Dorsolateral prefrontal cortex (tissue), 122 donors: ENCODE measurements at places on chromosomes 1 and 21.

- DNase-seq: no peak
Measured at GRCh38 chr1:42381280-42381673, 685 bp downstream of the RIMKLA start.

- no peak for DNase-seq
Measured at GRCh38 chr1:58585581-58586151, 8.6 kb upstream of the TACSTD2 start.

DNA sequence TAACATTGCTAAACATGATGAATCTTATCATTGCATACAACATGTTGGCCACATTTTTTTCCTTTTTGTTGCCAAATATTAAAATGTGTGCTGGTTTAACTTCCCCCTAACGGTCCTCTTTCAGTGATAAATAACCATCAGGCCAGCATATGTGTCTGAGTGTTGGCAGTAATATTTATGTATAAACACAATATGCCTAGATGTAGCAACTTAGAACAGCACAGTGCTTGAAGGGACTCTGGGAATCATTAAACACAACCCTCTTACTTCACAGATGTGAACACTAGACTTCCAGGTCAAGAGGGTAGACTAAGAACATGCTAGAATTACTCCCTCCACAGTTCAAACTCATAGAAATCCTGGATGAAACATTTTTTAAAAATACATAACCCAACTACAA lies 581.8 kb downstream of the PLPP3 start:
- DNase-seq: no peak

- DNase-seq: no peak
Measured at GRCh38 chr1:221683681-221684080, 58.2 kb downstream of the DUSP10 start.

DNA sequence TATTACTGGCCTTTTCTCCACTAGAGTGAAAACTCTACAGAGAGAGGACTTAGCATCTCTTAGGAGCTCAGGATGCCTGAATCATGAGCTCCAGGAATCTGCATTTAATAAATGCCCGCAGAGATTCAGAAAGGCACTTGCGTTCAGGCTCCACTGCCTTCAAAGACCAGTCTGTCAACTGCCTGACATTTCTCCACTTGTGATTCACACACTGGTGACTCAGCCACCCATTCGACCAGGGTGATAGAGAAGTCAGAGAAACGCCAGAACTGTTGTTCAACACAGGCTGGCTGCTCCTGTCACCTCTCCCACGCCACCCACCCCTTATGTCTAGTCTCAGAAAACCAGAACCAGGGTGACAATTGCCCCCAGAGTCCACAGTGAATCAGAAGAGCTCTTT lies 26.9 kb upstream of the LBR start:
- DNase-seq: no peak

DNA sequence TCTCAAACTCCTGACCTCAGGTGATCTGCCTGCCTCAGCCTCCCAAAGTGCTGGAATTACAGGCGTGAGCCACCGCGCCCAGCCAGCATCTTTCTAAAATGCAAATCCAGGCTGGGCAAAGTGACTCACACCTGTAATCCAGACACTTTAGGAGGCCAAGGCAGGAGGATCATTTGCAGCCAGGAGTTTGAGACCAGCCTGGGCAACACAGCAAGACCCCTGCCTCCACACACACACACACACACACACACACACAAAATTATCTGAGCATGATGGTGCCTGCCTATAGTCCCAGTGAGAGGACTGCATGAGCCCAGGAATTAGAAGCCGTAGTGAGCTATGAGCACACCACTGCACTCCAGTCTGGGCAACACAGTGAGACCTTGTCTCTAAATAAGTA lies 16.8 kb upstream of the PABPC4 start:
- no peak for DNase-seq

DNA sequence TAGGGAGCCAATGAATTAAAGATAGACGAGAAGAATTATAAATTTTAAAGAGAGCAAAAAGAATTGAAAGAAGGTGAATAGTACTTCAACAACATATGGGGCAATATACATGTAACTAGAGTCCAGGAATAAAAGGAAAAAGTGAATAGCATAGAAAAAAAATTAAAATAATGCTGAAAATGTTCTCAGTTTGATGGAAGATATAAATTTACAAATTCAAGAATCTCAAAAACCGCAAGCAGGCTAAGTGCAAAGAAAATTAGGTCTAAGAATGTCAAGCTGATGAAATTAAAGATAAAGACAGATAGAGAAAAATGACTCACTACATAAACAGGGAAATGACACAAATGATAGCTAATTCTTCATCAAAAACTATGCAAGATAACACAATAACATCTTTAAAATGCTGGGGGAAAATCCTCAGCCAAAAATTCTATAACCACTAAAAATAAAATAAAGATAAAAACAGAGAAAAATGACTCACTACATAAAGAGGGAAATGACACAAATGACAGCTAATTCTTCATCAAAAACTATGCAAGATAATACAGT lies 326.3 kb downstream of the TBX15 start:
- no peak for DNase-seq

- DNase-seq: no peak
Measured at GRCh38 chr1:45334308-45335245, 5.4 kb upstream of the TOE1 start.

DNA sequence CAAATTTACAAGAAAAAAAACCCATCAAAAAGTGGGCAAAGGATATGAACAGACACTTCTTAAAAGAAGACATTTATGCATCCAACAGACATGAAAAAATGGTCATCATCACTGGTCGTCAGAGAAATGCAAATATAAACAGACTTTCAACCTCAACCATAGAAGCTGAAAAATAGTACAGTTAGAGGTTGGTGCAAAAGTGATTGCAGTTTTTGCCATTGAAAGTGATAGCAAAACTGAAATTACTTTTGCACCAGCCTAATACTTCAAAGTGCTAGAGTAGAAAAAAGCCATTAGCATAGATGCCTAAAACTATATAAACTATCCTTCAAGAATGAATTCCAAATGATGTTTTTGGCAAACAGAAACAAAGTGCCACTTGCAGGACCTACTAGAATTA lies 365.8 kb upstream of the DPYD start:
- no peak for DNase-seq

DNA sequence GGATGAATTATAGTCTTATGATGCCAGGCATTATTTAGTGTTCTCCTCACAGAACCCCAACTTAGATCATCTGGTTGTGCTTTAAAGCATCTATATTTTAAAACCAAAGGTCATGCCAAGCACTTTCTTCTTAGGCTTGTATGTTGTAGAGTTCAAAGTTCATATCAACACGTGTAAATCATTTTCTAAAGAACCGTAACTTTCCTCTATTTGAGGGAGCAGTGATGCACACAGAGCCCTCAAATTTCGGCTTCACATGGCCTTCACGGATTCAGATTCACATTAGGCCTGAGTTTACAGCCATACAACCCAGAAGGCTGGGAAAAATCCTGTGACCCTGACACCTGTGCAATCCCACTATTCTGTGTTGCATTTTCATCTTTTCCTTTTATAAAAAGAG lies 52.1 kb upstream of the SEC16B start:
- no peak for DNase-seq

- peak; percentile 63 for DNase-seq
Measured at GRCh38 chr1:173190101-173190936, 16.8 kb downstream of the TNFSF4 start.

GRCh38 chr1:118945489-118945888 lies 42.7 kb downstream of the TBX15 start:
- DNase-seq: no peak

DNA sequence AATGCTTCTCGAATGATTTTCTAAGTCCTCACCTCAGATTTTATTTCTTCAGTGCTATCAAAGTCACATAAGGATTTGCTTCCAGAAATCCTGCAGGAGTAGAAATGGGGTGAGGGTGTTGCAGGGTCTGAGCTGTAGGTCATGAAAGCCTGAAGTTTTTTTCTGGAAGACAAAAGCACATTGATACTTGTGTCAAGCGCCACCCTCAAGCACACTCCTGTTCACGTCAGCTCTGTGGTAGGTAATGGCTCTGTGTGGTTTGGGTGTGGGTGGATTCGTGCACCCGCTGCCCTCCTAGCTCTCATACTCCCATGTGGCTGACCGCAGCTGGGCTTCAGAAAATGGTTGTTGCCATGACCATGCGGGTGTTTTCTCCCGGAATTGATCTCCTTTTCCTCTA lies 39.9 kb downstream of the AKNAD1 start:
- peak; percentile 50 for DNase-seq

DNA sequence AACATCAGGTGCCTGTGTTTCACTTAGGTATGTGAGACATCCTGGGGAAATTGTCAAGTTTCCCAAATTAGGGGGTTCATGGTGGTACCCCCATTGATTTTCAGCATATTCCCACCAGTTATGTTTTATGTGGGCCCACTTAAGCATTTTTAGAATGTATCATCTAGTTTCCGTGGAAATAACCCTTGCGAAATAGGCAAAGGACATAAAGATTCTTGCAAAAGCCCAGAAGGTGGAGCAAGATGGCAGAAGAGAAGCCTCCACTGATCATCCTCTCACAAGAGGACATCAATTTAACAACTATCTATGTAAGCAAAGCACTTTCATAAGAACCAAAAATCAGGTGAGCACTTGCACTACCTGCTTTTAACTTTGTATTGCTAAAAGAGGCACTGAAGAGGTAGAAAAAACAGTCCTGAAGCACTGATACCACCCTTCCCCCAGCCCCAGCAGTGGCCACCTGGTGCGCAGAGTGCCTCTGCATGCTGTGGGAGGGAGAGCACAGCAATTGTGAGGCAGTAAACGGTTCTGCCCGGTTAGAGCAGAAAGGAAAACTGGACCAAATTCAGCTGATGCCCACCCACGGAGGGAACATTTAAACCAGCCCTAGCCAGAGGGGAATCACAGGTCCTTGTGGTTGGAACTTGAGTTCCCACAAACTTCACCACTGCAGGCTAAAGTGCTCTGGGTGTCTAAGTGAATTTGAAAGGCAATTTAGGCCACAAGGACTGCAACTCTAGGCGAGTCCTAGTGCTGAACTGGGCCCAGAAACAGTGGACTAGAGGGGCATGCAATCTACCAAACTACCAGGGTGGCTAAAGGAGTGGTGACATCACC lies 23.2 kb downstream of the MCOLN2 start:
- no peak for DNase-seq

- DNase-seq: no peak
Measured at GRCh38 chr1:164562061-164562460, 3.1 kb downstream of the PBX1 start.

DNA sequence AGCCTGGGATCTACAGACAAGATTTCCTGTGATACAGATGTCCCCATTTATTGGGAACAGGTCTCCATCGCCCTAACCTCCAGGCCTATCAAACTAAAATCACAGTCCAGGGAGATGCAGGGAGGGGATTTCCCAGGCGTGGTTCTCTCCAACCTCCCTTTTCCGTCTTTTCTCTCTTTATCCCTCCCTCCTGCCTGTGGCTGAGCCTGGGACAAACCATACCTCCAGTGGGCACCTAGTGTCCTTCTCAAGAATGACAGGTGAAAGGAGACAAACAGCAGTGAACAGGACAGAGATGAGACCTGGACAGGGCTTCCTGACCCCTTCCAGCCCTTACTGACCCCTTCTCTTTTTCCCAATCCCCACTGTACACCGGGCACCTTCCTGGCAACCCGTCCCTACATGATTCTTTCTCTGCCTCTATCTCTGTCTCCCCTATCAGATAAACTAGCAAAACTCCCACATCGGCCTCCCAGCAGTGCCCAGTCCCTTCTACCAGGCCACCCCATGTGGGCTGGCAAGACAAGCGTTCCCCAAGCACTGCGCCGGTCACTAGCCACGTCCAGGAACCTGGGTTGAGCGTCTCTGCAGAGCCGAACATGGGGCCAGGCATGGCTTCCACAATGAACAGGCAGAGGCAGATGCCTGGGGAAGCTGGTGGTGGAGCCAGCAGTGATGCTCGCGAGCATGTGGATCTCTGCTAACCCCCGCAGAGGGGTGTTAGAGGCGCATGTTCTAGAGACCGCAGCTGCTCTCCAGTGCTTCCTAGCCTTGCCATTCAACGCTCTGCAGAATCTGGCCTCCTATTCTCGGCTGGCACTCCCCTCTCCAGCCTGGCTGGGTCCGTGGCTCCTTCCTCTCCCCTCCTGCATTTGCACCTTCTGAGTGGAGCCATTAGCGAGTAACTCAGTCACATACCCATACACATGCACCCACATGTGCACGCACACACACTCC lies 54.7 kb downstream of the ELK4 start:
- peak; percentile 64 for DNase-seq

DNA sequence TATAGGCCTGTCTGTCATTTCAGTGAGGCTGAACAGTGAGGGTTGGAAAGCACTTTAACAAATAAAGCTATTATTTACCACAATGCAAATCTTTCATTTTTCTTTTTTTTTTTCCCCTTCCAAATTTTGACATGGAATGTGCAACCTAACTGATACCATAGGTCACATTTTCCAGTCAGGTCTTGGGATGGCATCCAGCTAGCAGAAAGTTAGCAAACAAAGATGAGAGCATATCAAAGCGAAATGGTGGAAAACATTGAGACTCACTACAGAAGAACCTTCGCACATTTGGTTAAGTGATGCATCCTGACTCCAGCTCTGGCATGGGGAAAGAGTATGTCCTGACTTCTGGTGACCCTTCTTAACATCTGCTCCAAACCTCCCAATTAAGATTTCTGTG lies 105.1 kb upstream of the L1TD1 start:
- DNase-seq: no peak

DNA sequence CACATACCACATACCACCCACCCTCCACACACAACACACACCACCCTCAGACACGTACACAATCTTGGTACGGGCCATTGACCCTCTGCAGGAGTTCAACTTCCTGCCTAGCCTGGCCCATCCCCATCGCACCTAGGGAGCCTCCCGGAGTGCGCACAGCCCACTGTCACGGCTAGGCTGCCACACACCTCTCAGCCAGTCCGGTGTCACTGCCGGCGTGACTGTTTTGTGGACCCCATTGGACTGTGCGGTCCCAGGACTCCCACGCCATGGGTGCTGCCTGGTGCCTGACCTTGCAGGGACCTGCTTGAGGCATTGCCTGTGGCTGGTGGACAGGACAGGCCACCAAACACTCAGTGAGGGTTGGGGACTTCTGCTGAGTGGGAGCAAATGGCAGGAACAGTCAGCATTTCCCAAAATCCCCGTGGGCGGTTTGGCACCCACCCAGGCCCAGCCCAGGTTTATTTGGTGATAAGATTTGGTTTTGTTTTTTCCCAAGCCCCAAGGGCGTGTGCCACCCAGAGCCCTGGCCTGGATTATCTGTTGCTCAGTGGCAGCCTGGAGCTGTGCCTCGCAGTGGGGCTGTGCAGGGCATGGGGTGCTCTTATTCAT lies 27.7 kb downstream of the RAB7B start:
- DNase-seq: no peak

GRCh38 chr1:119428991-119429390 lies 14.0 kb downstream of the HSD3B2 start:
- no peak for DNase-seq

DNA sequence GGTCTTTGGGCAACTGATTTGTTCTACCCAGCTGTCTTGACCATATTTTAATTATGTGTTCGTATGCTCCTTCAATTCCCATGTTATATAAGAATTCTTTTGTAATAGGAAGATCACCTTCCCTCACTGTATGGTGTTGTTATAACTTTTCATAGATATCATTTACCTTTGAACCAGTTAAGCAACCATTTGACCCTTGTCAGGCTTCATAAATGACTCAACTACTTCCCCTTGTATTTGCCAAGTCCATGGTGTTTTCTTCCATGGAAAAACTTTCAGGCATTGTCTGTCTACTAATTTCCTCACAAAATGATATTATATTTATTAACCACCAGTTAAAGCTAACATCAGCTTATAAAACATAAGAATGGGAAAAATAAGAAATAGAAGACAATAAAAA lies 5.1 kb downstream of the BPNT1 start:
- no peak for DNase-seq

GRCh38 chr1:66278260-66279021 lies 255.5 kb upstream of the SGIP1 start:
- DNase-seq: no peak
